Activated T-cell treated with anti-CD3 and anti-CD28 coated beads, Interleukin-2, amount 50 U/mL, for 48 hours (primary cell): ENCODE measurements at places on chromosomes 7 and 10.

- no peak for DNase-seq
These were observed 11.3 kb upstream of the SAMD9L start for GRCh38 chr7:93159490-93159889.

GRCh38 chr10:73586583-73586984 is 4.6 kb downstream of the USP54 start:
- DNase-seq = no peak

- no peak for DNase-seq
These were observed 124.7 kb downstream of the CNOT4 start for GRCh38 chr7:135385209-135385608.

DNA sequence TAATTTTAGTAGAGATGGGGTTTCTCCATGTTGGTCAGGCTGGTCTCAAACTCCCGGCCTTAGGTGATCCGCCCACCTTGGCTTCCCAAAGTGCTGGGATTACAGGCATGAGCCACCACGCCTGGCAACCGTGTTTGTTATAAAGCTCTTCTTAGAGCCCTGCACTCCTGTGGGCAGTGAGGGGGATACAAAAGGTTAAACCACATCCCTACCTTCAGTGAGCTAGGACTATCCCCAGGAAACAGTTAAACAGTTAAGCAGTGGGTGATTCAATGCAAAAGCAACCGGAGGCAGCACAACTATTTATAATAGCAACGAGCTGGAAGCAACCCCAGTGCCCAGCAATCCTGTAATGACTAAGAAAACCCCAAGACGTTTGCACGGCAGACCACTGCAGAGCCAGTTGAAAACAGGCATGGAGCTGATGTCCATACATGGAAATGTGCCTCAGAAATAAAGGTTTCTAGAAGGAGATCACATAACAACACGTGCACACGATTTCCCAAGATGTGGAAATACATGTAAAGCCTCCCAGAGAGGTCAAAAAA is 107.2 kb upstream of the LYZL2 start:
- DNase-seq = no peak

DNA sequence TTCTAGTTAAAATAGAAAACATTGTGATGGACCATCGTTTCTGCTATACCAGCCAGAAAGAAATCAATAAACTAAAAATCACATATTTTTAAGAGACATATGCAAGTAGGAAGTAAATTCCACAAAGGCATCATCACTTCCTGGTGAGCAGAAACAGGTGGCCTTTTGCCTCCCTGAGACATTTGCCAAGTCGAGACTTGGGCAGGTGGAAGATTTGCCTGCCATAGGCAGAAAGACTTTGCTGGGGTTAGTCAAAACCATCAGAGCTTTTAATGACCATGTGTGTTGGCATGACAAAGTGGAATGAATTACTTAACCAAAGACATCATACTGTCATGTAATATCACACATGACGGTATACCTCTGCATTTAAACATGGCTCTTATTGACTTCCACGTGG is 66.0 kb upstream of the FGL2 start:
- DNase-seq = no peak

DNA sequence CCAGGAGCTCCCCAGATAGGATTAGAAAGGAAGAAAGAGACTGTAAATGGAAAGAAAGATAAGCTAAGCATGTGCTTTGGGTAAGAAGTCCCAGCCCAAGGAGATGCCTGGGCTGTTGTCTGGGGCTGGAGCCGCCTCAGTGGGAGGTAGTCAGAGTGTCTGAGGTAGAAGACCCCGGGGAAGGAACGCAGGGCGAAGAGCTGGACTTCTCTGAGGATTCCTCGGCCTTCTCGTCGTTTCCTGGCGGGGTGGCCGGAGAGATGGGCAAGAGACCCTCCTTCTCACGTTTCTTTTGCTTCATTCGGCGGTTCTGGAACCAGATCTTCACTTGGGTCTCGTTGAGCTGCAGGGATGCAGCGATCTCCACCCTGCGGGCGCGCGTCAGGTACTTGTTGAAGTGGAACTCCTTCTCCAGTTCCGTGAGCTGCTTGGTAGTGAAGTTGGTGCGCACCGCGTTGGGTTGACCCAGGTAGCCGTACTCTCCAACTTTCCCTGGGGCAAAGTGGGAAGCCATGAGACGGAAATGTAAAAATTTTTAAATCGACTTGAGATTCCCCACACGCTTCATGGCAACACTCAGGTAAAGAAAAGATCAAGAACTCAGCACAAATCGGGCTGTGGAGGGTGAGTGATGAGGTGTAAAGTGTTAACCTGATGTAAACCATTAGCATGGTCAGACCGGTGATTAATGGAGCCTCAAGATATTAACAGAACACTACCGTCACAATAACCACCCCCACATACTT is 1.3 kb downstream of the HOXA1 start:
- DNase-seq = no peak

GRCh38 chr10:43109671-43110249 is 28.5 kb upstream of the CSGALNACT2 start:
- DNase-seq = no peak

GRCh38 chr7:48182718-48183369 is 11.6 kb downstream of the ABCA13 start:
- no peak for DNase-seq

- peak; percentile 39 for DNase-seq
These were observed 450.2 kb upstream of the GALNT17 start for GRCh38 chr7:70681469-70682350.

- DNase-seq = no peak
These were observed 122.1 kb upstream of the TCF7L2 start for GRCh38 chr10:112827951-112828350.

DNA sequence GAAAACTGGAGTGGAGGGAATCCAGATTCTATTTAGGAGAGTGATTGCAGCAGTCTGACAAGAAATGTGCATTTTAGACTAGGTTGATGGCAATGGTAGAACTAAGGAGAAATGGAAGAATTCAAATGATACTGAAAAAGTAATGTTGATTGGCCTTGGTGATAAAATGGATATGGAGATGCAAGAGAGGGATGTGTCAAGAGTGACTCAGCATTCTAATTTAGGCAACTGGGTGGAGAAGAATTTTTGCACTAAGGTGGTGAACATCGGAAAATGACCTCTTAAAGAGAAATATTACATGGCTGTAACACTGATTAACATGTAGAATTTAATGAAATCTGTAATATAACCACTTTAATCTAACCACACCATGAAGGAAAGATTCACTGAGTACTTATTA is 806.5 kb downstream of the PHTF2 start:
- DNase-seq = no peak

- no peak for DNase-seq
These were observed 188.1 kb upstream of the TMEM72 start for GRCh38 chr10:44723082-44723481.

DNA sequence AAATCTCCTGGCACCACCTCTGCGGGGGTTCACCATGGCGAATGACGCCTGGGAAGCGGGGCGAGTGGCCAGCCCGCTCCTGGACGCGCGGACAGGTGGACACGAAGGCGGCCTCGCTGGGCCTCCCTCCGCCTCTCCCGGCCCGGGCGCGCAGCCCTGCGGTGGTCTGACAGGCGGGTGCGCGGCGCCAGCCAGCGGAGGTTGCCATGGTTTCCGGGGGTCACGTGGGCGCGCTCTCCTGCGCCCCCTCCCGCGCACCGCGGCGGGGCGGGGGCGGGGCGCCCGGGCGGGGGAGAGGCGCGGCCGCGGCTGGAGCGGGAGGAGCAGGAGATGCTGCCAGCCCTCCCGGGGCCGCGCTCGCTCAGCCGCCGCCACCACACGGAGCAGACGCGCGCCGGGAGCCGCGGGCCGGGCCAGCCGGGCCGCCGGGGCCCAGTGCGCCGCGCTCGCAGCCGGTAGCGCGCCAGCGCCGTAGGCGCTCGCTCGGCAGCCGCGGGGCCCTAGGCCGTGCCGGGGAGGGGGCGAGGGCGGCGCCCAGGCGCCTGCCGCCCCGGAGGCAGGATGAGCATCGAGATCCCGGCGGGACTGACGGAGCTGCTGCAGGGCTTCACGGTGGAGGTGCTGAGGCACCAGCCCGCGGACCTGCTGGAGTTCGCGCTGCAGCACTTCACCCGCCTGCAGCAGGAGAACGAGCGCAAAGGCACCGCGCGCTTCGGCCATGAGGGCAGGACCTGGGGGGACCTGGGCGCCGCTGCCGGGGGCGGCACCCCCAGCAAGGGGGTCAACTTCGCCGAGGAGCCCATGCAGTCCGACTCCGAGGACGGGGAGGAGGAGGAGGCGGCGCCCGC is at the start of gene PRKAR2B:
PRKAR2B (plus strand) TSS at position 359 of the 848 bp plus-strand sequence; CDS start at position 562, 203 bp downstream.
- peak; percentile 77 for DNase-seq

DNA sequence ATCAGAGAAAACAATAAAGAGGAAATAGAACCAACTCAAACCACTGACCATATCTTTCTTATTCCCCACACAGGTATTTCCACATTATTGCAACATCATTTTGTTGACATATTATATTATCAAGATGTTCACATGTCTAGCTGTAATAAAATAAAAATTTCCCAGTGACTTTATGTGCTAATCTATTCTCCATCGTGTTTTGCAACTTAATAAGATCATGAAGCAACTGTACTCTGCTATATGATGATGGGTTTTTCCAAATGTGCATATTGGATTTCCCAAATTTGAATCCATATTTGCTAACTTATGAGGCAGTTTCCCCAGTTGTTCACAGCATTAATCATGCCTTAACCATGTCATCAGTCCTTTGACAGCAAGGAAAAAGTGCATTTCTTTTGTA is 127.8 kb downstream of the ITGB8 start:
- no peak for DNase-seq

DNA sequence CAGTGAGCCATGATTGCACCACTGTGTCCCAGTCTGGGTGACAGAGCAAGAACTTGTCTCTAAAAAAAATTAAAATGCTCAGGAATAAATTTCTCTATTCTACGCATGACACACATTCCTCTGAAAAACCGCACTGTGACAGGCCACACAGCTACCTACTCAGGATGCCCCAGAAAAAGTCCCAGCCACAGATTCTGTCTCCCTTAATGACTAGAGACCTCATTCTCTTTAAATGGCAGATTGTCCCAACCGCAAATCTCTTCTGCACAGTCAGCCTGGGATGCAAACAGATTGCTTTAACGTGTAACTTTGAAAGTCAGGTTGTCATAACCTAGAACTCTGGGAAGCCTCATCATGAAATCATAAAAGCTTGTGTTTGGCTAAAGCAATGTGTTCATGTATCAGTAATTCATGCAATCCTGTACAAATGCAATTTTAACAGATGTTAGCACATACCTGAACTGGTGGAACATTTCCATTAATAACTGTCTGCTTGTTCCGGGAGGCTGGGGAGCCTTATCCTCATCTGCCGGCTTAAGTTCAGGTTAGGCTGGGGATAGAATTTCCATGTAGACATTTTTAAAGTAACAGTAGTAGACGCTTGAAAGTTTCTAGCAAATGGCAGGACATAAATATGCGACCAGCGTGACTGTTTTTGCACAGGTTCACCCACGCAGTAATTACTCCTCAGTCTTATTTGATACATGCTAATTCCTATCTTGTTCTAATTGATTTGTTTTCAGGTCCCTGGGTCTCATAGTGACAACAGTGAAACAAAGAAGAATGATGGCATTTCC is 26.2 kb upstream of the MSRB2 start:
- DNase-seq = no peak

- no peak for DNase-seq
These were observed 24.7 kb downstream of the AFAP1L2 start for GRCh38 chr10:114379631-114380041.

DNA sequence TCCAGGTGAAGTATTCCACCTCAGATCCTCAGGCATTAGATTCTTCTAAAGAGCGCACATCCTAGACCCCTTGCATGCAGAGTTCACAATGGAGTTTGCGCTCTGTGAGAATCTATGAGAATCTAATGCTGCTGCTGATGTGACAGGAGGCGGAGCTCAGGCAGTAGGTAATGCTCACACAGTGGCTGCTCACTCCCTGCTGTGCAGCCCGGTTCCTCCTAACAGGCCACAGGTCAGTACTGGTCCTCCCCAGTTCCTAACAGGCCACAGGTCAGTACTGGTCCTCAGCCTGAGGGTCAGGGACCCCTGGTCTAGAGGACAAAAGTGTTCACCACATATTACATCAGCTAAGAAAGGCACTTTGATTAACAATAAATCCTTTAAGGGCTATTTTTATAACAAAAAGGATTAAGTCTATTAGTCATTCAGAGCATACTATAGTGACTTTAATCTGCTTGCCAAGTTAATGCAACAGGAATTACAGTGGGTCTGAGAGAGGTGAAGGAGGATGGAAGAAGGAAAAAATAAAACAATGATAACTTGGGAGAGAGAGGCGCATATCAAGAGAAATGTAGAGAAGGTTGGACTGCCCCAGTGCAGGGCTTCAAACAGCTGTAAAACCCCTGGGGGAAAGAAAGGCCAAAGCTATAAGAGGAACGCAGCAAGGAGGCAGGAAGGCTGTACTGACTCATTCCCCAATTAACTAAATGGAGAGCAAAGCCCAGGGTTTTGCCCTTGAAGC is 49.2 kb downstream of the CUL2 start:
- no peak for DNase-seq

- DNase-seq = no peak
These were observed 159.6 kb downstream of the KMT2E start for GRCh38 chr7:105173586-105173985.

- no peak for DNase-seq
These were observed 86.9 kb downstream of the CHST15 start for GRCh38 chr10:124006526-124006925.

- no peak for DNase-seq
These were observed 108.0 kb downstream of the LRRTM3 start for GRCh38 chr10:67033878-67034277.

- no peak for DNase-seq
These were observed 82.3 kb downstream of the LRGUK start for GRCh38 chr7:134209322-134210015.

DNA sequence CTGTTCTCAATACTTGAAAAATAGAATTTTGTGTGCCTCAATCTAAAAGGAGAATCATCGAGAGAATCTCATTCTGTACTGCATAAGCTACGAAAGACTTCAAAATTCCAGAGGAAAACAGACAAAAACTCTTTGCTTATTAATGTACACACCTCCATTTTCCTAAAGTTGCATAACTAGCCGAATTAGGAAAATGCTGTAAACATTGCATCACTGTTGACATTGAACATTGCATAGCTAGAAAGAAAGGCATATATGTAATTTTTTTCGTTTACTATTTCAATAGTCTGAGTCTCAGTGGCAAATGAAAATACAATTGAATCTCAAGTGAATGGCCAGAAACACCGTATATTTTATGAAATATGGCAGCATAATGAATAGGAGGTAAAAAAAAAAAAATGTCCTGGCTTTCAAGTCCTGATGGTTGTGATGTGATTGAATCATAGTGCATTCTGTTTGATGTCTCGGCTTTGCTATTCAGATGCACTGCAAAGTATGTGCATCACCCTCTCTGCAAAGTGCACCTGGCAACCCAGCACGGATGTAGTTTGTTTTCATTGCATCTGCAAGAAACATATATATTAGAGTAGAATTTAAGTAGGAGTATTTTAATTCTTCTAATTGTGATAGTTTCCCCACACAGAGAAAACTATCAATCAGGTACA is 196.7 kb downstream of the VTI1A start:
- no peak for DNase-seq

DNA sequence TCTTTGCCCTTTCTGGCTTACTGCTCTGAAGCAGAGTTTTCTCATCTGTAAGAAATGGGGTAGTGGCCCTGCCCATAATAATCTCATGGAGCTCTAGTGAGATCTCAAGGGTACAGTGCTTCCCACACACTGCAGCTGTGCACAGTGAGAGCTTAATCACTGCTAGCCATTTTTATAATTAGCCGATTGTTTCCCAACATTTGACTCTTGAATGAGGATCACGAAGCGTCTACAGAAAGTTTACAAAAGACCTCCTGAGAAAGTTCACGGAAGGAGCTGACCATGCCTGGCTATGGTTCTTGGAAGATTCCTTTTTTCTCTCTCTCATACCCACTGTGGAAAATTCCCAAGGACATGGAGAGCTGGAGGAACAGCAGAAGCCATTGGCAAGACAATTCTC is 70.4 kb downstream of the FAM171A1 start:
- DNase-seq = no peak
